Lower leg skin (tissue), 4 donors: ENCODE measurements at places on chromosomes 3 and 15. TPM values are rescaled to one million over a fixed set of nuclear protein-coding genes. Genes with fewer than 3 reads are reported as not detected.

DNA sequence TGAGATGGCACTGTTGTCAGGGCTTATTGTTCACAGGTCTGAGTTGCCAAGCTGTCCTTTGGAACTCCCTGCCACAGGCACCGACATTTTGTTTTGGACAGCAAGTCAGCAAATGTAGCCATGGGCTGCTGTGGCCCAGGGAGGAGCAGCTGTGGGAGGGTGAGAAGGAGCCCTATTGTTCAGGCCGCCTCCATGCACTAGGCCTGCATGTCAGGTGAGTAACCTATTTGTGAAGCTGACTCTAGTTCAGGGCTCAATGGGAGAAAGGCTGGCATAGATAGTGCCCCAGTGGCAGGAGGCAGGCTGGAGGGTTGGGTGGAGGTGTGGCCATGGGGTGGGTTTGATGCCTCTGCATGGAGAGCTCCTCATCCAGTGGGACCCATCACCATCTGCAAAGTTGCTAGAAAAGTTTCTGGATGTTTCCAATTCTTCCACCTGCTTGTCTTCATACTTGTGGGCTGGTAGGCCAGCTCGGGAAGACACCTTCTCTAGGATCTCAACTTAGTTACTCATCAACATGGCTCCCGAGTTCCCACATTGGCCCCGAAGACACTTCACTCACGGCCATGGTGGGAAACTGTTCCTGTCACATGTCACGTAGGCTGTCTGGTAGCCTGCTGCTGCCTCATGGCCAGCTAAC, 19.5 kb downstream of the AMOTL2 start:
- no peak for DNase-seq

- no peak for DNase-seq
These were observed 243.9 kb downstream of the MEIS2 start for GRCh38 chr15:36856339-36856973.

- DNase-seq, result no peak
These were observed 45.7 kb upstream of the DUT start for GRCh38 chr15:48285329-48286214.

GRCh38 chr3:126344380-126345041, 12.7 kb downstream of the KLF15 start:
- DNase-seq, result peak; percentile 60

DNA sequence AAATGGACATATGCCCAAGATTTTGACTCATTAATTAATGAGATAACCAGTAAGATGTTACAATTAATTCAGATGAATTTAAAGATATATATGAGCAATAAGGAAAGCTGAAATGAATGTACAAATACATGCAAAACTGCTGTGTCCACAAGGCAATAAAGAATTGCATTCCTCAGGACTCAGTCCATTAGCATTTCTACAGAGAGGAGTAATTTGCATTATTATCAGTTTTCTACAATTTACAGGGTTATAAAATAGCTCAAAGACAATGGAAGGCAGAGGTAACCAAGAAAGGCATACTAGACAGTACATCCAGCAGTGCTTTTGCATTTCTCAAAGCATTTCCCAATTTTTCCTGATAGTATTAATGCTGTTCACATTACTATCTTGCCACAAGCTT, 377.1 kb upstream of the GOLIM4 start:
- no peak for DNase-seq

- peak; percentile 86 for DNase-seq
These were observed 122.6 kb upstream of the CCNL1 start for GRCh38 chr3:157282261-157283191.

DNA sequence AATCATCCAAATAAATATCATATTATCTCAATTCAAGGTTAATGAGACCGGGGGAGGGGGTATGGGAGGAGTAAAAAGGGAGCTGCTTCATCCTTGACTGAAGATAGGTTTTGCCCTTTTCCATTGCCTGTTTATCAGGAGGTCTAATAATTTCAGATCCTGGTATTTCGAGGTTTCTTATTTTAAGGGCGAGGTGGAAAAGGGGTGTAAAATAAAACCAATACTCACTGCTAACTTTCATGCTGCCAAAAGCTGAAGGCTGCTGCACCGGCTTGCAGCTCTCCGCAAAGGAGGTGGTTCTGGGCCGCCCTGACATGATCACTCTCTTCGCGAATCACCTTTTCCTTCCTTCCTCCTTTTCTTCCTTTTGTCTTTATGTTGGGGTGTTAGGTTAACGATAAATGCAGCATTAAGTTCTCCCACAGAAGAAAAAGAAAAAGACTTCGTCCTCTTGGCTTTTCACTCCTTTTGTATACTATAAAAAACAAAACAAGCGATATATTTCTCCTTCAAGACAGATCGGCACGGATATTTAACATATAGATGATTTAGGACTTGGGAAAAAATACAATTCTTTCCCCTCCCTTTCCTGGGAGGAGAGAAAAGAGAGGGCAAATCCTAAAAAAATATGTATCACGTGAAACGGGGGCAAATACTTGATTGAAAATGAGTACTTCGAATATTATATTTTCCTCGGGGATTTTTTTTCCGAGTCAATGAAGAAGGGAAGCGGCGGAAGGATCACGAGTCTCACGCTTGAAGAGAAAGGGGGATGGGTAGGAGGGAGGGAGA, 932 bp downstream of the GSK3B start:
- DNase-seq, result no peak

- DNase-seq, result no peak
These were observed 198.8 kb downstream of the DOCK3 start for GRCh38 chr3:50873376-50874157.

GRCh38 chr3:141825216-141826011, 51.0 kb upstream of the ATP1B3 start:
- DNase-seq, result peak; percentile 59

- DNase-seq, result no peak
These were observed 64.6 kb downstream of the EEFSEC start for GRCh38 chr3:128217702-128218547.

GRCh38 chr15:34986326-34986725, 1.8 kb downstream of the ZNF770 start:
- no peak for DNase-seq

DNA sequence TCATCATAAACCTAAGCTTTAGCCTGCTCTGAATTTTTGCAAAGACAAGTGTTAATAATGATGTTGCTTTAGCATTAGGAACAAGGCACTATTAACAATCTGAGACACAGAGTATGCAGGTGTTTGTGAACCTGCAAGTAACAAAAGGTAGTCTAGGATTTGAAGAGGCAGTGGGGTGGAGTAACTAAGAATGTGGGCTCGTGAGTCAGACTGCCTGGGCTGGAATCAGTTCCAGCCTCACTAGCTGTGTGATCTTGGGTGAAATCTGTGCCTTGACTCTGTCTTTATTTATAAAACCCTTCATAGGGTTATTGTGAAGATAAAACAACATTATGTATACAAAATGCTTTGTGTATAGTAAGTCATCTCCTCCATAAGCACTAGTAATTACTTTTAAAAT, 610.6 kb upstream of the CFAP20DC start:
- no peak for DNase-seq

- no peak for DNase-seq
These were observed 77.5 kb upstream of the TNFAIP8L3 start for GRCh38 chr15:51172193-51172592.

DNA sequence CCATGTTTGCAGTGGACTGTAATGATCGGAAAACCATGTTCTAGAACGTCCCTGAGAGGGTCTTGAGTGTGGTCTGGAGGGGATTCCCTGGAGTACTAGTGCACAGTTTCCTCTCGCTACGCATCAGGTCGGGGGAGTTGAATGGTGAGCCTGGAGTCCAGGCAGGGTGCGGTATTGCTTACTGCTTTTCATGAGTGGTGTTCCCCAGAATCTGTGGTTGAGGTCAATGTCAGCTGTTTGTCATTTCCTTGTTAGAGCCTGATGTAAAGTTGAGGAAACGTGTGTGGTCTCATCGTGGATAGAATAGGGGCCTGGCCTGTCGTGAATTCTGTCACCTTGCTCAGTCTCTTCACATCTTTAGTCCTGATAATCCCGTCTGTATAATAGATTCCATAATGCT, 328.2 kb upstream of the LRRFIP2 start:
- DNase-seq, result no peak

Gene TTLL13
- not detected for total RNA-seq

Gene AP2M1
- 109 TPM for total RNA-seq

Gene SLC12A1
- total RNA-seq, result not detected

Gene CCR3
- 2.3 TPM for total RNA-seq

Gene GREM1
- total RNA-seq, result 5.5 TPM

Gene C3orf52
- total RNA-seq, result 118 TPM
